Kidney epithelial cell (primary cell): ENCODE measurements at places on chromosomes 16 and 17. TPM values are rescaled to one million over a fixed set of nuclear protein-coding genes. Genes with fewer than 3 reads are reported as not detected.

DNA sequence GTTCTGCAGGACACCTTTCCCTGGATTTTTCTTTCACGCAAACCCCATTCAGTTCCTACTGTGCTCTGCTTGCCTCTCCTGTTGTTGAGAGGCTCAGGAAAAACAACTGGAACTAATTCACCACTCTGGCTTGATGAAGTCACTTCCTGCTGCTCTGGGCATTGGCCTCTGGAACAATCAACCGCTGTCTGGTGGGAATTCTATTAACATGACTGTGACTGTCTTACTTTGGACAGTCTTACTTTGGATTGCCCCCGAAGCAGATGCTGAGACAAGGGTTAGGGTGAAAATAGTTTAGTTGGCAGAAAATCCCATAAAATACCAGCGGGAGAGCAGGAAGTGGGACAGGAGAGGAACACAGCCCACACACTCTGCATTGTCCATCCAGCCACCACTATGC is 90.0 kb upstream of the HSBP1 start:
- DNase-seq: no peak

DNA sequence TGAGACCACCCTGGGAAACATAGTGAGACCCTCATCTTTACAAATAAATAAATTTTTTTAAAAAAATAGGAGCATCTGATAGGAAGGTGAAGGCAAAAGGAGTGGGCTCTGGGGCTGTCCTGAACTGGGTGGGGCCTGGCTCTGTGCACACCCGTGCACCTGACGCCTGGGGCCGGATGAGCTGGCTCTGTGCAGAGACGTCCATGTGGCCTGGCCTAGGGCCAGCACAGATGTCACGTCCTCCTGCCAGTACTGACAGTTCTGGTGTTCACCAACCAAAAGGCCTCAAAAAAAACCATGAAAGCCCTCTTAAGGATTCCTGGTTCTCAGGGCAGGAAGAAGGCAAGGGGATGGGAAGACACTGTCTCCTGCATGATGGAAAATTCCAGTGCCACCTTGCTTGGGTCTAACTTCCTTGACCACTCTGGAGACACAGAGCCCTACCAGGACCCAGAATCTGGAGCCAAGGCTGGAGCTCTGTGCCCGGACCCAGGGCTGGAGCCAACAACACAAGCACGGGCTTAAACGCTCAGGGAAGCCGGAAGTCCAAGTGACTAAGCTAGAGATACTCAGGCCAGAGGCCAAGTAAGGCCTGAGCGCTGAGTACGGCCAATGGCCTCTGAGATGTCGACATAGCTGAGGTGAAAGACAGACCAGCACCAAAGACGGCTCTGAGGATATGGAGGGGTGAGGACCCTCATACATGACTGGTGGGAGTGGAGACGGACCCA is 32.9 kb downstream of the COPRS start:
- no peak for DNase-seq

DNA sequence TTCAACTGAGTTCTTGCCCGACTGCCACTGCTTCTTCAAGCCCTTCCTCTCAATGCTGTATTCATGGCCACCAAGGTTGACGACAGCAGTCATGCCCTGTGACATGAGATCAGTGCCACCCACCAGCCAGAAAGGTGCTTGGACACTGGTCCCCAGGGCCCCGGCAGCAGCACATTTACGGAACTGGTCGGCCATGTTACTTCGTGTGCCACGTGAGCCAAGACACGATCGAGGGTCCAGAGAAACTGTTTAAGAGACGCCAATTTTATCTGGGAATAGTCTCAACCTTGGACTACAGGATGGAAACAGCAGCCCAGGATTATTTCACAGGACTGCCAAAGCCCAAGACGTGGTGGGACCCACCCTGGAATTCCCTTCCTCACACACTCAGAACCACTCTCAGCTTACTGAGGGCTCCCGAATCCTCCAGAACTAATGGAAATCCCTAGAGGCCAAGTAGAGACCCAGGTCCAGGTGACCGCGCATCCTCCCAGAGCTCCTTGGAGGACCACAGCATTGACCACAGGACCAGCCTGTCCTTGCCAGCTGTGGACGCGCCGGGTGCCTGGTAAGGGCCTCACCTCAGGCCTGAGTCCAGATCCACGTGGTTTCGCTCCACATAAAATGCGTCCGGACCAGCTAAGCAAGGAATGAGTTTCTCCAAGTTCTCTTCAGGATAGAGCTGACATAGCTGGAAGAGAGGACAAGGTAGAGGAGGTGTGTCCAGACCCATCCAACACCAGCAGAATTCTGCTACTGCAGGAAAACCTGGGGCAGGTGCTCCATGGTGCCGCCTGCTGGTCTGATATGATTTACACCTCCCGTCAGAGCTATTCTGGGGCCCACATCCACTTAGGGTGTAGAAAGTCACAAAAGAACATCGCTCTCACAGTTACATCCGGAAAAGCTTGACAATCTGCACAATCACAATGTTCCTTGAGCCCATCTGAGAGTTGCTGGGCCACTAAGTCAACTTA is 28.2 kb downstream of the MAP1LC3B start:
- DNase-seq: no peak

GRCh38 chr17:8421571-8421970 is 14.1 kb upstream of the NDEL1 start:
- no peak for DNase-seq

- DNase-seq: no peak
Observed at GRCh38 chr17:6713918-6714271, 726 bp upstream of the SLC13A5 start.

- no peak for DNase-seq
Observed at GRCh38 chr16:61944004-61944403, 92.2 kb downstream of the CDH8 start.

DNA sequence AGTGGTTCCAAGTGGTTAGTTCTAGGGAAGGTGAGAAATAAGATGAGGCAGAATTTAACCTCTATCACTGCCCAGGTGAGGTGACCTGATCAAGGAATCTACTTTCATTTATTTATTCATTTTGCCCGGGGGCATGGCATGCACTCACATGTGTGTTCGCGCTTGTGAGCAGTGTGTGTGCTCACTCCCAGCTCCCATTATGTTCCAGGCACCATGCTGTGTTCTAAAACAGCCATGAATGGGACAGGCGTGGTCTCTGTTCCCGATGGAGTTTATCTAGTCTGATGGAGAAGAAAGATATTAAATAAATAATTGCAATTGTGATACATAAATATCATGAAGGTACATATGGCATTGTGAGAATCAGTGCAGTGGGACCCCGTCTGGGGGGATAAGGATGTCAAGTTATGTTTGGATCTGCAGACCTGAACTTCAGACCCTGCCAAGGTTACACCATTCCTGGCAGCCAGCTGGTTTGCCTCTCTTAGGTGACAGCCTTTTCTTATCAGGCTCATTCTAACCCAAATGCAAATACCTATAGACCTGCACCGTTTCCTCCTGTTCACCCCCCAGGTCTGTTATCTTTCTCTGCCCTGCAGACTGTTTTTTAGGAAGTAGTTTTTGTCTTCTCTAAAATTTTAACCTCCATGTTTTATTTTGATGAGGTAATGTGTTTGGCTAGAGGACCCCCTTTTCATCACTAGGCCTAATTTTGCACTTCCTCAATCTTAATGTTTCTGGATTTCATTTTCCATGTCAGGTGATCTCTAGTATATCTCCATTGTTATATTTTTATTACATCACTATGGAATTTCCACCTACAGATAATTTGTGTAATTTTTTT is 11.8 kb downstream of the CYB5B start:
- DNase-seq: no peak

DNA sequence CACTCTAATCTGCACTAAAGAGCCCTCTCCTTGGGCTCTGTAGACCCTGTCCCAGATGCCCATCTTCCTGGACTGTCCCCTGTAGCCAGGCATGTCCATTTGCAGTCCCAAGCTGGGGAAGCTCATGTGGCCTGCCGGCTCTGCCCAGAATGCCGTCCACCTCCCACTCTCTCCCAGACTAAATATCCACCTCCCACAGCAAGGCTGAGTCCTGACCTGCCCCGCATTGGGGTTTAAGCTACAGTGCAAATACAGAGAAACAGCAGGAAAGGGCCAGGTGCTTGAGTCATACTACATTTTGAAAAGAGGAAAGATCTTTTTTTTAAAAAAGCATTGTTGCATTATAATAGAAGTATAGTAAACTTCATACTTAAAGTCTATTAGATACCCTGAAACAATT is 3.0 kb downstream of the ST6GALNAC2 start:
- DNase-seq: no peak

- no peak for DNase-seq
Observed at GRCh38 chr16:50938932-50939331, 197.0 kb downstream of the CYLD start.

GRCh38 chr17:73650617-73651200 is 6.5 kb upstream of the SDK2 start:
- no peak for DNase-seq

The CD300LB gene
- total RNA-seq: 0.07 TPM in 1 of 2 replicates, not detected in the other

The SDR42E2 gene
- not detected in 2 replicates for total RNA-seq

The SLFN12L gene
- not detected in 2 replicates for total RNA-seq

The PRKCB gene
- 6.0 and 7.1 TPM in 2 replicates for total RNA-seq

The SOCS7 gene
- total RNA-seq: 24.3 and 38.1 TPM in 2 replicates

The ATAD5 gene
- 2.8 and 3.8 TPM in 2 replicates for total RNA-seq

The DUS1L gene
- total RNA-seq: 147 and 177 TPM in 2 replicates

The LGALS9B gene
- total RNA-seq: not detected in 2 replicates

The UNC13D gene
- total RNA-seq: 14.0 and 17.9 TPM in 2 replicates

The KRT33B gene
- 0.17 TPM in 1 of 2 replicates, not detected in the other for total RNA-seq
